ENCODE measurements at places on chromosomes 11 and 22.

DNA sequence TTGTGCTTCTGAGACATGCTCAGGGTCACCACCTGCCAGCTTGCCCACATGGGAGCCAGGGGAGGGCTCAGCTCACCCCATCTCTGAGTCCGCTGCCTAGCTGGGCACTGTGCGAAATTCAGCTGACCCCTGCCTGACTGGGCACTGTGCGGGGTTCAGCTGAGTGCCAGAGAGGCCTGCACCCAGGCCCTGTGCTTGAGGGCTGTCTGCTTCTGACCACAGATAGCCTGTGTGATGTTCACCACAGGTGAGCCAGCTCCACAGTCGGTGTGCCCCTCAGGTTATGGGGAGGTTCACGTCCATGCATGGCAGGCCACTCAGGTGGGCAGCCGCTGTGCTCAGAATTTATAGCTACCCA lies 84.5 kb upstream of the SUSD2 start:
- DNase-seq, result no peak
- H3K27ac ChIP-seq, result no peak overlapping the region
- peaks cover 90% of the 10 kb centered on the region for H3K36me3 ChIP-seq
- H3K4me1 ChIP-seq, result peaks cover 4% of the 10 kb centered on the region
- no peaks in the 10 kb centered on the region for H3K27me3 ChIP-seq

DNA sequence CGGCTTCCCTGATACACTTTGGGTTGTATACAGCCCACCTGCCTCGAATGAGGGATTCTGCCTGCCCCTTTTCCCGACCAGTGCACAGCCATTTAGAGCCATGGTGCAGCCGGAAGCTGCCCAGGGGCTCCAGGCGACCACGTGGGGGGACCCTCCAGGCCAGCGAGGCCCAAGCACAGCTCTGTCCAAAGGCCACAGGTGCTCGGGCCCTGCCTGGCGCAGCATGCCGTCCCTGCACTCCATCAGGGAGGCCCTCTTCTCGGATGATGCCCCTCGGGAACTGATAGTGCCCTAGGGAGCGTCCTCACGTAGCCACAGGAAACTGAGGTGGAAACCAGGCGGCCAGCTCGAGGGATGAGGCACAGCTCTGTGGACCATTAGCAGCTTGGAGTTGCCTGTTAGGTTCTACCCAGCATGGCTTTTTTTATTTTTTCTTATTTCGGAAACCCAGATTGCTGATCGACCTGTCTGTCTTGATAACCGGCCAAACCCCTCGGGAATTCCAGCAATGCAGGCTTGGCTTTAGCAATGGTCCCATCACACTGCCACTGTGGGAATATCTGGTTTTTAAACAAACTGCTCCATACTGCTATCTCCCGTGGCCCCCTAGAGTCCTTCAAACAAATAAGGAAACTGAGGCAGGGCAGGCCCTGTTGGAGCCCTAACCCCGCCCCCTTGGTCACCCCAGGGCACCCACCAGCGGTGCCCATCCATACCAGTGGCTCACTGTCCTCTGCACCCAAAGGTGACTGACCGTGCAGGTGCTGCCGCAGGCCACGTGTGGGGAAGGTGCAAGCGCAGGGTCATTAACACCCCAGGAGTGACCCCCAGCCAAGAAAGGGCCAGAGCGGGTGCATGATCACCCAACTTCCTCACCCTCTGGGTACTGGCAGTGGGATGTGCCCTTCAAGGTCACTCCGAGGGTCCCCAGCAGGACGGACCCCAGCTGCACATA lies 8.0 kb downstream of the ANO1 start:
- peaks cover 34% of the 10 kb centered on the region for H3K27me3 ChIP-seq
- DNase-seq, result no peak
- H3K27ac ChIP-seq, result no peak overlapping the region

DNA sequence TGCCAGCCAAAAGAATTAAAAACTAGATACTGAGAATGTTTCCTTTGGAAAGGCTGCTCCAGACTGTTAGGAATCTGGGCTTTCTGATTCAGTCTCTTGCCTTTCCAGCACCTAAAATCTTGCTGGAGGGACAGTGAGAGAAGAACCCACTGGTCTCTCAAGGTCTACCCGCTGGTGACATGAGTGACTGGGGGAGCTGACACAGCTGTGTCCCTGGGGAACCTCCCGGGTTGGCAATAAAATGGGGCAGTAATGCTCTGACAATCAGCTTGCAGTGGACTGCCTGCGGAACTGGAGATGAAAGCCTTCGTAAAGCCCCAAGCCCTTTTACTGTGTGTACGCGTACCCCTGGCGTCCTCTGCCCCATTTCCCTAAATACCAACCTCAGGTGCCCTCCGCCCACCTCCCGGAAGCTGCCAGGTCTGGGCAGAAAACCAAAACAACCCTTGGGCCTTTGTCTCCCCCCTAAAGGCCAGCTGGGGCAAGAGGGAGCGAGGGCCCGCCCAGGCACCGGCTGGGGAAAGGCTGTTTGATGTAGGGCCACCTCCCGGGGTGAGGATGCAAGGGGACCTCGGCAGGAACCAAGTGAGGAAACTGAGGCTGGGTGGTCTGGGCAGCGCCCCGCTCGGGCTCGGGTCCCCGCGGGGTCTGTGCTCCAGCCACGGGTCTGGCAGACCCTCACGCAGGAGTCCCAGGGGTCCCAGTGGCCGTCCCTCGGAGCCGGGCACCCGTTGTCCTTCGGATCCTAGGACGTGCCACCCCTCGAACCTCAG lies 741 bp downstream of the CARS1 start:
- H3K27ac ChIP-seq, result peak overlapping the region; percentile 89
- no peaks in the 10 kb centered on the region for H3K27me3 ChIP-seq
- H3K4me3 ChIP-seq, result peak overlapping the region; percentile 99
- no peak for DNase-seq

GRCh38 chr11:32172848-32173834 lies 82.3 kb downstream of the RCN1 start:
- H3K27me3 ChIP-seq, result no peaks in the 10 kb centered on the region
- H3K36me3 ChIP-seq, result no peaks in the 10 kb centered on the region
- H3K4me1 ChIP-seq, result peaks cover 11% of the 10 kb centered on the region
- H3K27ac ChIP-seq, result no peak overlapping the region

DNA sequence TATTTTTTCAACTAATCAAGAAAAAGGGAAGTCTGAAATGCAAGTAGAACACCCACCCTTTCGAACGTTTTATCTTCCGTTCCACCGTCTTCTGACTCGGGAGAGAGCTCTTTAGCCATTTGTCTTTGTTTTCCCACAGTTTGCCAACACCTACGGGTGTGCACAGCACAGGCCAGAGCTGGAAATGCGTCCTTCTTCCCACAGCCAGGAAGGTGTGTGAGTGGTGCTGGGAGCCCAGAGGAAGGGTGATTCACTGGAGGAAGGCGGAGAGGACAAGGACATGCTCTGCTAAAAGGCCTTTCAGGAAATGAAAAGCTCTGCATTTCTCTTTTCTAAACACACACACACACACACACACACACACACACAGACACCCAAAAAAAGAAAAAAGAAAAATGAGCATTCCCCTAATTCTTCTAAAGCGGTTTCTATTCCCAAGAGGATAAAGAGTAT lies 18.5 kb downstream of the ENDOD1 start:
- peaks cover 21% of the 10 kb centered on the region for H3K4me1 ChIP-seq
- no peak overlapping the region for H3K4me3 ChIP-seq
- H3K27ac ChIP-seq, result peak overlapping the region; percentile 49

DNA sequence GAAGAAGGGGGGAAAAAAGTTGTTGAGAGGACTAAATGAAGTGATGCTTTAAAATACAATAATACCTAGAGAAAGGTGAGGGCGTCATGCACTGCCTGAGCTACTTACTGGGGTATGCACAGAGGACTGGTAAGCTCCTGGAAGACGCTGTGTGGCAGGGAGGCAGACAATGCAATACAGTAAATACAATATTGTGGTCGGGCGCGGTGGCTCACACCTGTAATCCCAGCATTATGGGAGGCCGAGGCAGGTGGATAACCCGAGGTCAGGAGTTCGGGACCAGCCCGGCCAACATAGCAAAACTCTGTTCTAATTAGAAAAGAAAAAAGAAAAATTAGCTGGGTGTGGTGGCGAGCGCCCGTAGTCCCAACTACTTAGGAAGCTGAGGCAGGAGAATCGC lies 683 bp upstream of the SYTL2 start:
- peaks cover 25% of the 10 kb centered on the region for H3K4me1 ChIP-seq
- no peak for DNase-seq
- peak overlapping the region; percentile 65 for H3K4me3 ChIP-seq
- H3K36me3 ChIP-seq, result no peaks in the 10 kb centered on the region
- H3K27me3 ChIP-seq, result no peaks in the 10 kb centered on the region
- no peak overlapping the region for H3K27ac ChIP-seq

DNA sequence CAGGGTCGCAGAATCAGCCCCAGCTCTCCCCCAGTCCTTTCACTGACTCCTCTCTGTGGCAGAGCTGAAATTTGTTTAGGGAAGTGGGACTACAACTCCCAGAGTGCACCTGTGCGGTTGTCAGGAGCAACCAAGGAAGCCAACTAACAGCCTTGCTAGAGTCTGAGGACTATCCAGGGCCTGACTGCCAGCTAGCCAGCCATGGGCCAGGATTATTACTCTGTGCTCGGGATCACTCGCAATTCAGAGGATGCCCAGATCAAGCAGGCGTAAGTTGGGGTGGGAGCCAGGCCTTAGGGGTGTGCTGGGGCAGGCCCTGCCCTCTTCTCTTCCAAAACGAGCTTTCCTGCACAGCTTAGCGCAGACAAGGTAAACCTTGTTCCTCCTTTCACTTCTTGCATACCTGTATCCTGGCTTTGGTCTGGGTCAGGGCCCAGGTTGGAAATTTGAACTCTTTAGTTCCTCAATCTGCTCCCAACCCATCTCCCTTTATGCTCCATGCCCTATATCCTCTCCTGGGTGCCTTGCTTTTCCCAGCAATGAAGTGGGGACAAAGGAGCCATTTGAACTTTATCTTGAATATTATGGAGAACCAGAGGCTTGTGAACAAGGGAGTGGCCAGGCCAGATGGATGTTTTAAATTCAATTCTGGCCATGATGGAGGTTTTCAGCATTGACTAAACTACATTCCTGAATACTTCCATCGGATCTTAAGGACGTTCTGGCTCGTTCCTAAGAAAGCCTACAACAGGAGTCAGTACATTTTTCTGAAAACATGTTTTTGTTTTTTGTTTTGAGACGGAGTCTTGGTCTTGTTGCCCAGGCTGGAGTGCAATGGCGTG lies at the start of gene DNAJB13:
Gene DNAJB13 (plus strand): TSS at position 158 of the 842 bp plus-strand sequence. CDS start 44 bp downstream, at position 202.
- DNase-seq, result no peak
- H3K36me3 ChIP-seq, result no peaks in the 10 kb centered on the region
- no peaks in the 10 kb centered on the region for H3K4me1 ChIP-seq
- no peak within 1 kb of the TSS for H3K4me3 ChIP-seq

DNA sequence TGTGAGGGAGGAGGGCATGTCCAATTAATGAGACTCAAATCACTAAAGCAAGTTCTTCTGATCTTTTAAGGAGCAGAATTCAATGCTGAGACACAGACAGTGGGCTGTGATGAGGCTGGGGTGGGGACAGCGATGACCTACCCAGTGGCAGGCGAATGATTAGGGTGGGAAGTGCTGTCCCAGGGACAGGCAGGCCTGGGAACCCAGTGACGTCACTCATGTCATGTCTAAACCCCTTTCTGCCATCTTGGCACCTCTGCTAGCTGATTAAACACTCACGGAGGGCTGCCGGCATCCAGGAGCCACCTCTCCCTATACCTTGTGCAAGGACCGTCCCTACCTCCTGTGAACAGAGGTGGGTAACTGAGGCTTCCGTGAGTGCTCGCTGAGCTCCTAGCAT lies 1235.2 kb downstream of the TBC1D22A start:
- H3K4me3 ChIP-seq, result no peak overlapping the region
- no peaks in the 10 kb centered on the region for H3K27me3 ChIP-seq
- no peak overlapping the region for H3K27ac ChIP-seq
- H3K36me3 ChIP-seq, result no peaks in the 10 kb centered on the region
- H3K4me1 ChIP-seq, result no peaks in the 10 kb centered on the region

DNA sequence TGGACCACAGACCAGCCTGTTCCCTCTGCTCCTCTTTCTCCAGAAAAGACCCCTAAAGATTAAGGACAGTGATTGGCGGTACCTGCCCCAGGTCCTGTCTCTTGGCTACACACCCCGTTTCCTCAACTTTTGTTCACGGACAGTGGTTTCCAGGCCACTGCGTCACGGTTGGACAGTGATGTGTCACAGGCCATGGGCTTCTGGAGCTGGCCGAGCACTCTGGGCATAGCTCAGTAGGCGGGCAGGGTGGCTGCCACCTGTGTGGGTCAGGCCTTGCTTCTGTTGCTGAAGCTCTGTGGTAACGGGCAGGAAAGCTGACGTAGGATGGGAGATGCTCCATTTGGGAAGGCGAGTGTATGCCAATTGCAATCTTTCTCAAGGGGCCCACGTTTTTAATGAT lies 13.6 kb downstream of the TUB start:
- peaks cover 35% of the 10 kb centered on the region for H3K36me3 ChIP-seq
- DNase-seq, result no peak
- peaks cover 13% of the 10 kb centered on the region for H3K4me1 ChIP-seq
- no peak overlapping the region for H3K27ac ChIP-seq
- H3K27me3 ChIP-seq, result no peaks in the 10 kb centered on the region

- H3K4me3 ChIP-seq, result no peak overlapping the region
- peaks cover 8% of the 10 kb centered on the region for H3K4me1 ChIP-seq
- no peak for DNase-seq
- H3K36me3 ChIP-seq, result no peaks in the 10 kb centered on the region
Observed at GRCh38 chr11:100760744-100761143, 73.7 kb downstream of the ARHGAP42 start.
